ENCODE measurements at places on chromosomes 6 and 20.

GRCh38 chr6:160076009-160076408, 45.6 kb upstream of the SLC22A1 start:
- DNase-seq: no peak

DNA sequence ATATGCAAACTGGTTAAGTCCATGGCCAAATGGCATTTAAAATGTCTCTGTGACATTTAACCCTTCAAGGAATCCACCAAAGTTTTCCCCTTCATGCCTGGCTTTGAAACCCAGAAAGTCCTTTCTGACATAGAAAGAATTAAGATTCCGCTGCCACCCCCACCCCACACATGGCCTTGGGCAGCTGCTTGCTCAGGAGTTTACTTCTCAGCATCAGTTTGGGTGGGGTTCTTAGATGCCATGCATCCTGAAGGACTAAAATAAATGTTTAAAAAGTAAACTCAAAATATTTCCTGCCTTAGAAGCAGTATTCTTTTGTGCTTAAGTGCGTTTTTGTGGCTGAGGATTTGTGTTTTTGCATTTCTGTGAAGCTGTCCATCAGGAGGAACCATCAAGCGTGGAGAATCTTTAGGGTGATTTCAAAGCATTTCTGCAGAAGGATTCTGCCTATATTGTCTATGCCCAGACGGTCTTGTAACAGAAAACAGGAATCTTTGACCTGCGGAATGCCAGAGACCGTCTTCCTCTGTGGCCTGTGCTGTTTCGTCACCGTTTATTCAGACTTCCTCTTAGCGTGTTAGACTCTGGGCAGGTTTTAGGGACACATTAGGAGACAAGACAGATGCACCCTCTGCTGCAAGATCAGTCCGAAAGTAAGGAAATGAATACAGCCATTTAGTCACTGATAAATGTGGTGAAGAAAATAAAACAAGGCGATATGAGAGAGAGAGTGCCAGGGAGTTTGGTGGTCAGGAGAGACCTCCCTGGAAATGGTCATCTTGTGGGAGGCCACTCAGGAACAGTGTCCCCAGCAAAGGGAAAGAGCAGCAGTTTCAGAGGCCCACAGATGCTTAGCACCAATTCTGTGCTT, 6.2 kb downstream of the DUSP22 start:
- DNase-seq: peak; percentile 54

DNA sequence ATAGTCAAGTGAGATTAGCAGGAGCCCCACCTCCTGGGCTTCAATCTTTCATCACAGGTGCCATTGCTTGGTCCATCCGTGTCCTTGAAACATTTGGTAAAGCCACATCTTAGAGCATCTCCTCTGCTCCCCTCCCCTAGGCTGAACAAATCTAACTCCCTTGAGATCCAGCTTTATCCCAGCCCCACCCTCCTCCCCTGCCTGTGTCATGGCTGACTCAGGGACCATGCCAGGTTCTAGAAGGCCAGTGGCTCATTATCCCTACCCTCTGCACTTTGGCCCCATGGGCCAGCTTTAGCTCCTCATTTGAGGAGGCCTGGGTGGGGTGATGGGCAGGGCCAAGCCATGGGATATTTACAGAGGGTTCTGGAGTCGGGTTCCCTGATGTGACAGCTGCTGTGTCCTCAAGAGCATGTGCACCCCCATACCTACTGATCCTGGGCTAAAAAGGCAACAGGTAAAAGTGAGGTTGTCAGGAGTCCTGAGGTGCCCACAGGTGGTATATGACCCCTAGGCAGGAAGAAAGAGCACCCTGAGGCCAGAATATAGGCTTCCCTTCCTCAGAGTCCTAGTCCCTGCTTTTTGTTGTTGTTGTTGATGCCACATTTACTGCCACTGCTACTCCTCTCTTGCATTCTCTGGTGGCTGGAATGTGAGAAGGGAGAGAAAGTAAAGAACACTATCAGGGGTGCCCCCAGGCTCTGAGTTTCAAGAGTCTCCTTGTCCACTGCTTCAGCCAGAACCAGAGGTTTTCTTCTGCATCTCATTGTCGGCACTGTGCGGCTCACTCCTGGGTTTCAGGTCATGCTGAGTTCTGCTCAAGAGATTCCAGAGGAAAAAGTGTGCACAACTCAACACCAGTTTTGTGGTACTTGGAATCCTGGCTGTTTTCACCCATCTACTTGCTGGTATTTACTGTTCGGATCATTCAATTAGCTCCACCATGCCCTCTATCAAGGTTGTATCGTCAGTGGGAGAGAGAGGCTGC, 228.4 kb downstream of the LRFN2 start:
- no peak for DNase-seq

- DNase-seq: no peak
Observed at GRCh38 chr20:2751347-2751877, 49.0 kb downstream of the CPXM1 start.

DNA sequence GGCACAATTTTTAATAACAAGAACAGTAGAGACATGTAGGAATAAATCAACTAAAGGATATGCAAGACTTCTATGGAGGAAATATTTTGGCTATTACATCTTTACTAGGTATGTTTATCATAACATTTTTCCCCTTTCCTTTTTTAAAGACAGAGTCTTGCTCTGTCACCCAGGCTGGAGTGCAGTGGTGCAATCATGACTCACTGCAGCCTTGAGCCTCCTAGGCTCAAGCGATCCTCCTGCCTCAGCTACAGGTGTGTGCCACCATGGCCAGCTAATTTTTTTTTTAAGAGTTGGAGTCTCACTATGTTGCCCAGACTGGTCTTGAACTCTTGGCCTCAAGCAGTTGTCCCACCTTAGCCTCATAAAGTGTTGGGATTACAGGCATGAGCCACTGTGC, 37.0 kb downstream of the AKAP7 start:
- DNase-seq: no peak

DNA sequence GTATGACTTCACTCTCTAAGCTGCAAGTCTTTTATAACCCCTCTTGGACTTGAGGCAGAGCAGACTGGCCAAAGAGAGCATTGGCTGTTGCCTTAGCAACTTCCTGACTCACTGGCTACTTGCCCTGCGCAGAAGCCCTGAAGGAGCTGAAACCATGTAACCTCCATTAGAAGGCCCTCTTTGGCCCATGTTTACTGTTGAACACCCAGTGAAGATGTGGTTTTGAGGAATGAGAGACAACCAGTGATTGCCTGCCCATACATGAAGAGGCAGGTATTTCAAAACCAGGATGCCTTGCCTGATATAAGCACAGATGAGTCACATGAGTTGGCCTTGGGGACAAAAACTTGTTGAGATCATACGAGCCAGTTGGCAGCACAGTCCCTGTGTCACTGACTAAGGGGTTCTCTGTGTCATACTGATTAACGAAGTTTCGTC, 182.5 kb downstream of the EDN1 start:
- no peak for DNase-seq

DNA sequence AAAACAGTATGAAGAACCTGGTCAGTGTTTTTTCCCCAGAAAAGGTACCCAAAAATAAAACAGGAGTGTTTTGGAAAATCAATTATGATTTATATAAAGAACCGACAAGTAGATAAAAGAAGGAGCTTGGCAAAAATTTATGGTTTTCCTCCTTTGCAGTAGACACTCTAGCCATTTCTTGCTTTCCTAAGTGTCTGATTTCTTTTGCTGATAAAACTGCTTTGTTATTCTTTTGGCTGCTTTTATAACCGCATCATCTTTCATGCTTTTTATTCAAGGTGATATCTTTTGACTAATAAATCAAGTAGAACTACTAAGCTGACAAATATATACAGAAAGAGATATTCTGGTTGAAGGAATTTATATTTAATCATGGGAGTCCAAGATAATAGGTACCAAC, 16.6 kb downstream of the ATG5 start:
- DNase-seq: no peak

- no peak for DNase-seq
Observed at GRCh38 chr6:47478233-47479139, 897 bp downstream of the CD2AP start.

GRCh38 chr6:108699290-108700041, 138.7 kb downstream of the FOXO3 start:
- DNase-seq: no peak

Data from CD4-positive, alpha-beta T cell treated with Interleukin-1 beta for 1 hour (primary cell).